ENCODE measurements at places on chromosomes 1 and 21. TPM values are rescaled to one million over a fixed set of nuclear protein-coding genes. Genes with fewer than 3 reads are reported as not detected.

DNA sequence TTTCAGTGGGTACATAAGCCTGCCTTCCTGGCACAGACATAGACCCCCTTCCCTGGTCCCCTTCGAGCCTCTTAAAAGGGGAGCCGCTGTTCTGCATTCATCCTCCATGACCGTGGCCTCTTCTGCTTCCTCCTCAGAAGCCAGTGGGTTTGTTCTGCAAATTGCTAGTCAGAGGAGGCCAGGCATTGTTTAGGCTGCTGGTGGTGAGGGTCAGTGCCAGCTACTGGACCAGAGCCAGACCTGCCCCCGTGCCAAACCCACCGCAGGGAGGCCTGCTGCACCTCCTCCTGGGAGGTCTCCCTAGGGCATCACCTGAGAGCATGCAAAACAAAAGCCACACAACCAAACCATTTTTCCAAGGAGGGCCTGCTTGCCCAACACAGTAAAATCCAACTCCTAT, 178.4 kb downstream of the MIS18A start:
- no peak overlapping the region for H3K4me3 ChIP-seq
- no peak overlapping the region for H3K27ac ChIP-seq
- H3K4me1 ChIP-seq = peaks cover 2% of the 10 kb centered on the region
- no peaks in the 10 kb centered on the region for H3K27me3 ChIP-seq
- H3K36me3 ChIP-seq = no peaks in the 10 kb centered on the region
- no peak for DNase-seq

- H3K4me1 ChIP-seq = peaks cover 43% of the 10 kb centered on the region
- H3K4me3 ChIP-seq = no peak overlapping the region
- no peak overlapping the region for H3K27ac ChIP-seq
- no peaks in the 10 kb centered on the region for H3K36me3 ChIP-seq
- no peak for DNase-seq
These were observed 294.5 kb downstream of the RRAGC start for GRCh38 chr1:38565020-38565491.

DNA sequence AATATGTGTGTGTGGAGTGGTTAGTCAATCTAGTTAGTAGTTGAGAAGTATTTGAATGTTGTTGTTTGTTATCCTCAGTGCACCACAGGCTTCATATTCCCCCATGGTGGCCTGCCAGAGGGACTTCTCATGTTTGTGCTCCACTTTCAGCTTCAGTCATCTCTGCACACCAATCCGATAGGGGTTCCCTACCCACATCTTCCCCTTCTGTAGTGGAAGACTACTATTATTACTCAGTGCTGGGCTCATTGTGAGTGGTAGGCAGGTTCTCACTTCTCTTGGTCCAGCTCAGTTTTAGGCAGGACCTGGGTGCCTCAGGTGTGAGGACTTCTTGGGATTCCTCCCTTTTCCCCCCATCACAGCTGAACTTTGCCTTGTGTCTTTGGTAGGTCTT, 14.2 kb downstream of the MT1HL1 start:
- no peaks in the 10 kb centered on the region for H3K4me1 ChIP-seq
- no peaks in the 10 kb centered on the region for H3K27me3 ChIP-seq
- no peak overlapping the region for H3K27ac ChIP-seq
- no peaks in the 10 kb centered on the region for H3K36me3 ChIP-seq
- no peak for DNase-seq

DNA sequence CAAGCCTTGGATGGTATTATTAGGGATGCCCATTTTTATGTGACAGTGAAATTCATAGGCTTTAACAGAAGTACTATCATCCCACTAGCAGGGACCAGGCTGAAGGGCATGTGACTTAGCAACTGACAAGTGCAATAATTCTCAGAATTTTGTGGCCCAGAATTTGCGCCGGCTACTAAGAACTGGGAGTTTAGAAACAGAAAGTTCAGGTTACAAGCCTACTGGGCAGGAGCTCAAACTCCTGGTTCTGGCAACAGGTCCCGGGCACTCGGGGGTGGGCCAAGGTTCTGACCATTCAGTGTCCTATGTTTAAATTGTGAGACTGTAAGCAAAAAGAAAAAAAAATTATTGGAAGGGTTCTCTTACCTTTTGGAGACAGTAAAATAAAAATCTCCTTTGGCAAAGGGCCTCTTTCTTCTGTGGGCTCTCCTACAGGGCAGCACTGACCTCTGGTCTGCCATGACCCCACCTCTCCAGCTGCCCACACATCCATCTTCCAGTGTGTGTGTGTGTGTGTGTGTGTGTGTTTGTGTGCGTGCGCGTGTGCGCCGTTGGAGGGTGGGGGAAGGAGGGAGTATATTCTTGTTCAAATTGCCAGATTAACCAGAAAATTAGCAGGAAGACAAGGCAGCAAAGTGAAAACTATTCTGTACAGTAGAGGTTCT, 26.1 kb downstream of the IRF2BP2 start:
- no peak overlapping the region for H3K4me3 ChIP-seq
- peak overlapping the region; percentile 61 for H3K27ac ChIP-seq
- H3K4me1 ChIP-seq = peaks cover 14% of the 10 kb centered on the region
- no peaks in the 10 kb centered on the region for H3K36me3 ChIP-seq

- no peaks in the 10 kb centered on the region for H3K4me1 ChIP-seq
- no peak for DNase-seq
- H3K4me3 ChIP-seq = no peak overlapping the region
- no peaks in the 10 kb centered on the region for H3K27me3 ChIP-seq
- H3K27ac ChIP-seq = no peak overlapping the region
- no peaks in the 10 kb centered on the region for H3K36me3 ChIP-seq
These were observed 366.3 kb downstream of the MRPL39 start for GRCh38 chr21:25240974-25241373.

DNA sequence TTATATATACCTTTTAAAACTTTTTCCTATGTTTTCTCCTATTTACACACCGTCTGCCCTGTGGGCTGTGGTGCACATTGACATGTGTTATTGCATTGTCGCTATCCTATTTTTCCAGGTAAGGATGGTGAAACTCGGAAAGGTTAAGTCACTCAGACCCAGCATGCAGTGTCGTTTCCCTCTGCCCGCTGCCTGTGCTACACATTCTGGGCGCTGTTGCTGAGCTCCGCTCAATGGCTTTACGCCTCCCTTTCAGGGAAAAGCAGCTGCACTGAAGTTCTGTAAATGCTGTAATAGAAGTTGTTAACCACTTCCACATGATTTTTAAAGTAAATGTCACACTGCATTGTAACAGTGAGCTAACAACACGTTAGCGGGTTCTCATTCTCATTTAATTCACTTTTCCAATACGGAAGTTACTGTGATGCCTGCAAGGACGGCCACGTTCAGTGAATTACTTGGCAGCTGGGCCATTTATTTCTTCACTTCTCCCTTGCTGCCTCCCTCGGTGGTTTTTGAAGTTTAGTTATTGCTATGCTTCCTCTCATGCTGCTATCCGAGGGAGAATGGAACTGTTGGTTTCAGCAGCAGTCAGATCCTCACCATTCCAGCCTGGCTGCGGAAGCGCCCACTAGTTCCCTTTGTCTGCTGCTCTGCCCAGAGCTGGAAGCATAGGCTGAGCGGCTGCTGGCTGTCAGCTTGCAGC, 288.7 kb downstream of the SPATA17 start:
- no peak overlapping the region for H3K27ac ChIP-seq
- peaks cover 5% of the 10 kb centered on the region for H3K27me3 ChIP-seq
- no peaks in the 10 kb centered on the region for H3K36me3 ChIP-seq
- no peak for DNase-seq
- H3K4me3 ChIP-seq = no peak overlapping the region
- no peaks in the 10 kb centered on the region for H3K4me1 ChIP-seq

The CASQ1 gene
- 0.68 TPM for total RNA-seq

GRCh38 chr21:26194326-26194725, 23.8 kb upstream of the APP start:
- H3K4me3 ChIP-seq = no peak overlapping the region
- no peaks in the 10 kb centered on the region for H3K27me3 ChIP-seq
- no peaks in the 10 kb centered on the region for H3K4me1 ChIP-seq

The RNF207 gene
- 12.4 TPM for total RNA-seq

The C1orf226 gene
- total RNA-seq = not detected

Data from activated CD8-positive, alpha-beta memory T cell treated with anti-CD3 and anti-CD28 coated beads, Interleukin-2, amount 10 ng/mL, durations not matched to agents 7 days and 5 days (primary cell).